ENCODE measurements at places on chromosomes 11 and 22. TPM values are rescaled to one million over a fixed set of nuclear protein-coding genes. Genes with fewer than 3 reads are reported as not detected.

The CRYBA4 gene
- not detected for total RNA-seq

The SAA2 gene
- total RNA-seq, result not detected

The SULT4A1 gene
- 1.1 TPM for total RNA-seq

The UBQLN3 gene
- not detected for total RNA-seq

The TRIM29 gene
- not detected for total RNA-seq

The MGAT3 gene
- total RNA-seq, result 0.28 TPM

The OSM gene
- total RNA-seq, result not detected

The MAP4K2 gene
- total RNA-seq, result 11.7 TPM

The USP47 gene
- 117 TPM for total RNA-seq

The OR52E2 gene
- total RNA-seq, result not detected
